ENCODE measurements at places on chromosomes 11 and 22.
A peak's percentile ranks its signal among the peaks of the same experiment; 100 is the strongest.

- peak; percentile 83 for DNase-seq
Measured at GRCh38 chr11:18727479-18728236, 1.7 kb upstream of the IGSF22 start.

- no peak for DNase-seq
Measured at GRCh38 chr11:11297578-11297977, 55.5 kb downstream of the CSNK2A3 start.

GRCh38 chr11:63945477-63946163 is 6.8 kb downstream of the NAA40 start:
- peak; percentile 79 for DNase-seq

DNA sequence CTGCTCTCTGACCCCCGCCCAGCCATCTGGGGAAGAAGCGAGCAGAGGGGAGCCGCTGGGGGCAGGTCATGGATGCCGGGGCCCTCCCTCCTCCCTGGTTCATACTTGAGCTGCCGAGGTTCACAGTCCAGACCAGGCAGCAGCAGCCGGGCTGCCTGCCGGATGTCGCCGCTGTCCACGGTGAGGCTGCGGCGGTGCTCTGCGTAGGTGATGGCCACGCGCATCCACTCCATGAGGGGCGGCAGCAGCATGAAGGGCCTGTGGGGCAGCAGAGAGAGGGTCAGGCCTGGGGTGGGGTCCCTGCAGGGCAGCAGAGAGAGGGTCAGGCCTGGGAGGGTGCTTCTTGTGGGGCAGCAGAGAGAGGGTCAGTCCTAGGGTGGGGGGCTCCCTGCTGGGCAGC is 67.6 kb downstream of the NAT10 start:
- no peak for DNase-seq

GRCh38 chr11:12715941-12716340 is 41.7 kb downstream of the TEAD1 start:
- no peak for DNase-seq

GRCh38 chr22:35631597-35631996 is 14.5 kb upstream of the MB start:
- DNase-seq: peak; percentile 75

GRCh38 chr11:68314203-68315170 is 2.1 kb downstream of the LRP5 start:
- no peak for DNase-seq

- no peak for DNase-seq
Measured at GRCh38 chr22:47691152-47691895, 928.9 kb downstream of the TBC1D22A start.

DNA sequence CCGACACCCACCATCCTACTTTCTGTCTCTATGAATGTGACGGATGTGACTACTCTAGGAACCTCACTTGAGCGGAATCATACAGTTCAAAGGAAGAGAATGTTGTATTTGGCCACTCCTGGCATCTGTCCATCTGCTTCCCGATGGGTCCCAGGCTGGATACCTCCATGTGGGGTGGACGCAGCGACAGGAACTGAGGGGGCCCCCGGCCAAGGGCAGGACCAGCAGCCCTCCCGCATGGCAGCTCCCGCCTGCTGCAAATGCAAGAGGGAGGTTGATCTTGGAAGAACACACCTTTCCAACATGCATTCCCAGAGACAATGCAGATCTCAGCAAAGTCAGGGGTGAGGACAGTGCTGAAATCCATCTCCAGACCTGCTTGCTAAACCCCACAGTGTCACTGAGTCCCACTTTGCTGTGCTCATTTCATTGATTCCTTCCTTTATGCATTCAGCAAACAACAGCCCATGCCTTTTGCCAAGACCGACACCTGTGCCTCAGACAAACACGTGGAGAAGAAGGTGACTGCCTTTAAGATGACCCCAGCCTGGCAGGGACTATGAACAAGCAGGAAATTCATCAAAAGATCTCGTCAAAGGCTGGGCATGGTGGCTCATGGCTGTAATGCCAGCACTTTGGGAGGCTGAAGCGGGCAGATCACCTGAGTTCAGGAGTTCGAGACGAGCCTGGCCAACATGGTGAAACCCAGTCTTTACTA is 246.2 kb downstream of the CTTN start:
- no peak for DNase-seq

DNA sequence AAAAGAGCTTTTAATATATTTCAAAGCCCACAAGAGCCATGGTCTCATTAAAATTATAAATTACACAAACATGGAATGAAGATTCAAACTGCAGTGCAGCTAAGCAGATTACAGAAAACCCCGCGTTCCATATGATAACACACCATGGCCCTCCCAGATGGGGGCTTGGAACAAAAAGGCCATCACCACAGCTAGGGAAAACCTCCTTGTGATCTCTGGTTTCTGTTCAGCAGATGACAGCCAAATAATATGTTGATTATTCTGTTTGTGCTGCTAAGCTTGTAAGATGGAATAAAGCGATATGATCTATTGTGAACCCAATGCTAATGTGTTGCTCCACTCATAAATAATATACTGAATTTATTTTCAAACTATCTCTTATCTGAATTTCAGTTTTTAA is 28.5 kb downstream of the IMMP1L start:
- DNase-seq: no peak

GRCh38 chr11:47383071-47383470 is 4.7 kb upstream of the SPI1 start:
- DNase-seq: no peak

GRCh38 chr11:32003335-32003734 is 87.5 kb upstream of the RCN1 start:
- DNase-seq: no peak

DNA sequence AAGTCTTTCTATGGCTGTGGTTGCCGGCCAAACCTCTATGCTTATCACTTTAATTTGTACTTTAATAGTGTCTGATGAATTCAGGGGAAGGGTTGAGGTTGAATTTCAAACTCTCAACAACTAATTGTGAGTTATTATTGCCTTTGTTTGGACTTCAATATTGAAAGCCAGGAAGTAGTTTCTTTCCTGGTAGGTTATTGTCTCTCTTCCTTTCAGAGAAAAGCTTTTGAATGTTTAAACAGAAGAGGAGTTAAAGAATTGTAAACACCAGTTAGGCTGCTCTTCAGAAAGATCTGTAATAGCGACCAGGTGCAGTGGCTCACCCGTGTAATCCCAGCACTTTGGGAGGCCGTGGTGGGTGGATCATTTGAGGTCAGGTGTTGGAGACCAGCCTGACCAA is 22.2 kb downstream of the NNMT start:
- no peak for DNase-seq

- DNase-seq: no peak
Measured at GRCh38 chr22:41875531-41876270, 39.2 kb downstream of the SHISA8 start.

DNA sequence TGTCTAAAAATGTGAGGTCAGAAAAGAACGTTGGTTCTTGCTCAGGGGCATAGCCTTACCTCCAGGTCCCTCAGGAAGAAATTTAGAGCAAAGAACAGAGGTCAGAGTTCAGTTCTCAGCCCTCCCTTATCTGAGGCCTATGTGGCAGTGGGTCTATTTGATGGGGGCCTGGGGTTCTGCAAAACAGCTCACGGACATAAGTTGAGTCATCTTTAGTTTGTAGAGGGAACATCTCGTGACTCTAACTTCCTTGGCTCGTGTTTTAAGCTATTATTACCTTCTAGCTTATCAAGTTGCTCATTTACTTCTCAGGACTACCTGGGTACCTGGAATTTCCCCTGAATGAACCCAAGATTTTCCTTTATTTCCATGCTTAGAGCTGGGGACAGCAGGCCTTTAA is 91.3 kb upstream of the AMOTL1 start:
- no peak for DNase-seq

DNA sequence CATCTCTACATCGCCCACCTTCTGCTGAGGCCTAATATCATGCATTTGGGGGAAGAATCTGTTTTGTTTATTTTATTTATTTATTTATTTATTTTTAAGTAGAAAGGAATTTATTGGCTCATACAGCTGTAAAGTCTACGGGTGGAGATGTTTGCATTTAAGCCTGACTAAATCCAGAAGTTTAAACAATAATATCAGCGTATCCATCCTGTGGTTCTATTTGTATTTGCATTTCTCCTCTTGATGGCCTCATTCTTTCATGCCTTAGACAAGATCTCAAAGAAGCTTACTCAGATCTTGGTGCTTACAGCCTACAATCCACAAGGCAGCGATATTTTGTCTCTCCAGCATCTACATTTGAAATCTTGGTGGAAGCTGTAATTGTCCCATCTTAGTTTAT is 67.1 kb upstream of the CARD18 start:
- no peak for DNase-seq

DNA sequence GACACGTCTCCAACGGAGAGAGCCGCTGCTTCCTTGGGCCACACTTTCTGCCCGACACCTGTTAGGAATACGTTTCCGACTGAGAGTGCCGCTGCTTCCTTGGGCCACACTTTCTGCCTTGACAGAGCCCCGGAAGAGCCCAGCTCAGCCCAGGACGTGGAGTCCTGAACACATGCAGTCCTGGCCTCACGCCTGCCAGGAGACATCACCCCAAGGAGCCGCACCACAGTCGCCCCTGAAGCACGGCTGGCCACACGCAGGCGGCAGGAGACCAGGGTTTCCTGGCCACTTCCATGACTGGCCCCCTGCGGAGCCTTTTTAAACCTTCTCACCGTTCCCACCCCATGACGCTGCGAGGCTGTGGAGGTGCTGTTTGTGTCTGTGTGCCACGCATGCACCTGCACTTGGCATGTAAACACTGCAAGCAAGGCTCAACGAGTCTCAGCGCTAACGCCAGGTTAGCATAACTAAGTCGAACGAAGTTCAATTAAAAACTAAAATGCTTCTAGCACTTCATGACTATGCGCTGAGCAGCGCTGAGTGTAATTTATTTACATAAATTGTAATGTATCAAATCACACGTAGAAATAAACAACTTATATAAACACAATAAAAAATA is 8.8 kb downstream of the TOLLIP start:
- DNase-seq: no peak

GRCh38 chr22:24101966-24102365 is 79.3 kb upstream of the SUSD2 start:
- no peak for DNase-seq

GRCh38 chr11:132114185-132114584 is 743.8 kb downstream of the NTM start:
- peak; percentile 71 for DNase-seq

GRCh38 chr11:100671471-100671870 is 15.6 kb upstream of the ARHGAP42 start:
- DNase-seq: no peak

GRCh38 chr11:95794086-95794485 is 3.8 kb downstream of the CEP57 start:
- no peak for DNase-seq

- DNase-seq: no peak
Measured at GRCh38 chr11:130088217-130088616, 18.5 kb downstream of the APLP2 start.

- no peak for DNase-seq
Measured at GRCh38 chr11:35180317-35181233, 41.6 kb downstream of the CD44 start.

- no peak for DNase-seq
Measured at GRCh38 chr11:2536440-2536989, 91.7 kb downstream of the KCNQ1 start.

GRCh38 chr11:21931436-21932101 is 261.3 kb upstream of the ANO5 start:
- no peak for DNase-seq

GRCh38 chr22:40651563-40652501 is 15.3 kb upstream of the MRTFA start:
- peak; percentile 84 for DNase-seq

DNA sequence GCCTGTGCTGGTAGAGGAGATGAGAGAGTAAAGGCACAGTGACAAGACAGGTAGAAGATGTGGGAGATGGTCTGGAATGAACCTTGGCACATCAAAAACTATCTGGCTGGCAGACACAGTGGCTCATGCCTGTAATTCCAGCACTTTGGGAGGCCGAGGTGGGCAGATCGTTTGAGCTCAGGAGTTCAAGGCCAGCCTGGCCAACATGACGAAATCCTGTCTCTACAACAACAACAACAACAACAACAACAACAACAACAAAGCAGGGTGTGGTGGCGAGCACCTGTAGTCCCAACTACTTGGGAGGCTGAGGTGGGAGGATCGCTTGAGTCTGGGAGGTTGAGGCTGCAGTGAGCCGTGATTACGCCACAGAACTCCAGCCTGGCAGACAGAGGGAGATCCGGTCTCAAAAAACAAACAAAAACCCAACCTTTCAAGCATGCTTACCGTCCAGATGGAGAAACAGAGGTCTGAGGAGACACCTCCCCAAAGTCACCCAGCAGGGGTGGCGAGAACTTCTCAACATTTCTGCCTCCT is 11.8 kb downstream of the KCTD21 start:
- no peak for DNase-seq

DNA sequence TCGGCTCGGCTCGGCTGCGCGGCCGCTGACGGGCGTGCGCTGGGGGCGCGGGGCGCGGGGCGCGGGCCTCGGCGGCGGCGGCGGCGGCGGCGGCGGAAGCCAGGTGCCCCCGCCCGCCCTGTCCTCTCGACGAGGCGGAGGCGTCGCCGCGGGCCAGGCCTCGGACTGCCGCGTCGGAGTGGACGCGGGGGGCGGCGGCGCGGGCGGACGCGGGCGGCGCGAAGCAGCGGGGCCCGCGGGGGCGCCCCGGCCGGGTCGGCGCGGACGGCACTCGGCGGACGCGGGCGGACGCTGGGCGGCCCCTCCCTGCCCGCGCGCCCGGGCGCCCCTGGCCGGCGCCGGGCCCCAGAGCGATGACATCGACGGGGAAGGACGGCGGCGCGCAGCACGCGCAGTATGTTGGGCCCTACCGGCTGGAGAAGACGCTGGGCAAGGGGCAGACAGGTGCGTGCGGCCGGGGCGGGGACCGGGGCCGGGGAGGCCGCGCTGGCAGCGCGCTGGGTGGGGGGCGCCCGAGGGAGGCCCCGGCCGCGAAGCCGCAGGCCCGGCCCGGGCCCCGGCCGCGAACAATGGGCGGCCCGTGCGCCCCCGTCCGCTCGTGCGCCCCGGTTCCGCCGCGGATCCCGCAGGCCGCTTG is at the start of gene BRSK2:
Gene BRSK2, plus strand, starts transcription at position 3 of the 637 bp plus-strand sequence. Its CDS starts 351 bp downstream, at position 354.
- no peak for DNase-seq

DNA sequence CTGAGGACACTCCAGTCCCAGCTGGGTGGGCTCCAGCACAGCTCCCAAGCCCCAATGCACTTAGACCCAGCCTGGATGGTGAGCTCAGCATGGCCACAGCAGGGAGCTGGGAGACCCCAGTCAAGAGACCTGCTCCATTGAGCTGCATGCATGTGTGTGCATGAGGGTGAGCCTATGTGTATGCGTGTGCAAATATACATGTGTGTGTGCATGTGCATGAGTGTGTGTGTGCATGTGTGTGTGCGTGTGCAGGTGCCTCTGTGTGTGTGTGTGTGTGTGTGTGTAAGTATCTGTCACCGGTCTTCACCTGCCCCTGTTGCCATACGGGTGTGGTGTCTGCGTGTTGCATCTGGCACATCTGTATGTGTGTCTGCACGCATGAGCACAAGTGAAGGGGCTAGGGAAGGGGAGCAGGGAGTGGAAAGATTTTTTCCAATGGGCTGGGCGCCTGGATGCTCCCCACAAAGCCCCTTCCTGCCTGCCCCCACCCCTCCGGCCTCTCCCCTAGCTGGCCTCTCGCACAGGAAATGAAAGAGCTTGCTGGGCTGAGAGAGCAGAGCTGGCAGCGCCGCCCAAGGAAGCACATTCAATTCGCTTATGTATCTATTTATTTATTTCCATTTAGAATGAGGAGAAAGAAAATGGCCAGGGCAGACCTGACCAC is 4.1 kb downstream of the TSPAN32 start:
- no peak for DNase-seq

All from iPS-NIHi11 (cell line).